ENCODE measurements at places on chromosomes 1 and 21.

DNA sequence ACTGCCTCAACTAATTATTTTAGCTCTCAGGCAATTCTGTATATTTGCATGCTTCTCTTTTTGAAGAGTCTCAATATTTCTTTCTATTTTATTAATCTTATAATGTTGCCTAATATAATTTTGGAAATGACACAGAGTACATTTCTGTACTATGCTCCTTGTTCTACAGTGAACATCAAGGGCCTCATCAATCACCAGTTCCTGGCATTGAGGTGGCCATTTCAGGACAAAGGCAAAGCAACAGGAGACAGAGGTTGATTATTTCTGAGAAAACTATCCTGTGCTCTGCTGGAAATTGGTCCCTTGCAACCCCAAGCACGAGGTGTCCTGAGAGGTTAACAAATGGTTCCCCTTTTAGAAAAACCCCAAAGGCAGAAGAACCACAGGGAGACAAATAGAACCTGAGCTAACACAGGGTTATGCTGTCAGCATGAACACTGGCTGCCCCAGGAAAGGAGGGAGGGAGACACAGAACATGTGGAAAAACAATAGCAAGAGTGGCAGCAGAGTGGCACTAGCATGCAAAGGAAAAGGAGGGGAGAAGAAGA, 63.9 kb upstream of the VAV3 start:
- no peak for DNase-seq

DNA sequence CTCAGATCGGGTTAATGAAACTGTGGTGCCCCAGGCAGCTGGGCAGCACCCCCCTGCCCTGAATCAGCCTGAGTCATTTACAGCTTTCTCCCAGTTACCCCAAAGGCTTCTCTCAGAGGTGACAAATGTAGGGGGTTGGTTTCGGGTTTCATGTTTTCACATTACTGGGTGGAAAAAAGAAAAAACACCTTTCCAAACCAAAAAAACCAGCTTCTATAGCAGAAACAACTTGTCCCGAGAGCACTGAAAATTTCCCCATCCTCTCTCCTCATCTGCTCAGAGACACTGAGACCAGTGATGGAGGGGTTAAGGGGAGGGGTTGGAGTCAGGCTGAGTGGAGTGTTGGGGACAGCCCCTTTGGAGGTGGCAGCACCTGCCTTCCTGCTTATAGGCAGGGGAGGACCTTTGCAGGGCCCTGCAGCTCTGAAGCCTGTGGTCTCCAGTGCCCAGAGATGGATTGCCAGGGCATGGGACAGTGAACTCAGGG, 15.6 kb downstream of the UTP11 start:
- no peak for DNase-seq

- DNase-seq, result no peak
Observed at GRCh38 chr1:11417162-11417561, 61.8 kb upstream of the DISP3 start.

- DNase-seq, result no peak
Observed at GRCh38 chr1:6909401-6909800, 124.1 kb downstream of the CAMTA1 start.

DNA sequence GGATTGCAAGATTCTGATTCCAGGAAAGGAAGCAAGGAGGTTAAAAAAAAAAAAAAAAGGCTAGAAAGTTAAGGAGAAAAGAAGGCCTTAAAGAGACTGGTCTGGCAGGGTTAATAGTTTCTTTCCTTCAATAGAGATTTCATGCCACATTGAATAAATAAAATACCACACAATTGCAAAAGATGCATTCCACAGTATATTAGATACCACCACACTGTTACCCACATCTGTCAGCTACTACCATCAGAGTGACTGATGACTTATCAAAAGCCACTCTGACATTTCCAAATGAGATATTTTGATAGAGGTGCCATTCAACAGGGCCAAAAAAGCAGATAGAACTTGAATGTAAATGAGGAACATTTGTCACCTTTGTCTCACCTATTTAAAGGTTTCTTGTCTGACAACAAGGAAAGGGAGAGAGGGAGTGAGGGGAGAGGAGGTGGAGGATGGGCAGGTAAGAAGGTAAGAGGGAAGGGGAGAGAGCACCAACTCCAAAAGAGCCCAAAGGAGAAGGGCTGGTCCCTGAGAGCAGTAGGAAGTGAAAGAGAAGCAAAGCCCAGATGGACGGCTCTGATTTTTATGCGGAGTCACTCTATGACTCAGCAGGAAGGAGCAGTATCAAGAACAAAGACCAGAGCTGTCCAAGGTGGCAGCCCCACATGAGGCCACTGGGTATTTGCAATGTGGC, 38.3 kb downstream of the LRRN2 start:
- DNase-seq, result no peak

DNA sequence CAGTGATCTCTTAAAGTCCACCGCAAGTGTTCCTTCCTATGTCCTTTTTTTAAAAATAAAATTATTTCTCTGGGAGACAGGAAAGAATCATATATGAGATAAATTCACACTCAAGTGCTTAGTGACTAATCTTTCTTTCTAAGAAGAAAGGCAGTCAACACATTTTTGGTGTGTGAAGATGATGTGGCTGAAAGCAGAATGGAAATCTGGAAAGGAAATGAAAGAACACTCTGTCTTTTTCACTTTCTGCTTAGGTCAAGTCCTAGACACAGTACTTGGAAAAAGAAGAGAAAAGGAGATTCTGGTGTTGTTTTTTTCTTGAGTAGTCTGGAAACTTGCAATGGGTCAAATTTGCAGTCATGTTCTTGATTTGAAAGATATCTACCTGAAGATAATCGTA, 45.5 kb upstream of the PRRX1 start:
- DNase-seq, result no peak

GRCh38 chr1:176795929-176796328, 333.0 kb downstream of the PAPPA2 start:
- DNase-seq, result no peak

- DNase-seq, result no peak
Observed at GRCh38 chr1:47617381-47618221, 179.8 kb downstream of the FOXD2 start.

DNA sequence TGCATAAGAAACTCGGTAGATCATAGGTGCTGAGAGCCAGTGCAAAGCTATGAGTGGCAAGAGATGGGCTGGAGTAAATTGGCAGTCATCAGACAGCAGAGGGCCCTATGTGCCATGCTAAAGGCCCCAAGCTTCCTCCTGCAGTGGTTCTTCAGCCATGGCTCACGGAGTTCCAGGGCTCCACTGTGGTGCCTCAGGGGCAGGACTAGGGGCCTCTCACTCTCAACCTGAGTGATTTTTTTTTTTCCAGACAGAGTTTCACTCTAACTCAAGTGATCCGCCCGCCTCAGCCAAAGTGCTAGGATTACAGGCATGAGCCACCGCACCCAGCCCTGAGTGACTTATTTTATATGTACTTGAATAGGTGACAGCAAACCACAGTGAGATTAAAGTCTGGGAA, 10.4 kb upstream of the GJA8 start:
- DNase-seq, result no peak

DNA sequence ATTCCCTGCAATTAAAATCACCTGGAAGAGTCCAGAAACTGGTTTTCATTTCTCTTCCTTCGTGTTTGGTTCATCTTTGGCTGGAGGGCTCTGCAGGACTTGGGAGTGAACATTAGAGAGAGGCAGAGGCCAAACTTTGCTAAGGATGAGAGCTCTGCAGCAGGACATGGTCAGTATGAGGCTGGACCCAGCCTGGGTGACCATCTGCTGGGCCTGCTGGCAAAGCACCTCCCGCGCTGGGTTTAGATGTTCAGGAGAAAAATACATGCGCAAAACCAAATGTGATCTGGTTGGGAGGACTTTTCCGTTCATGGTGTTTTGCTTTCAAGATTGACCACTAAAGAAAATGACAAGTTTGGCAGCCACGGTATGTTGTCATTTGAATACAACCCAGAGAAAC, 15.9 kb downstream of the KAZN start:
- DNase-seq, result no peak

GRCh38 chr1:165119086-165119485, 237.4 kb downstream of the LMX1A start:
- no peak for DNase-seq

- no peak for DNase-seq
Observed at GRCh38 chr1:98342566-98342965, 319.0 kb upstream of the SNX7 start.

DNA sequence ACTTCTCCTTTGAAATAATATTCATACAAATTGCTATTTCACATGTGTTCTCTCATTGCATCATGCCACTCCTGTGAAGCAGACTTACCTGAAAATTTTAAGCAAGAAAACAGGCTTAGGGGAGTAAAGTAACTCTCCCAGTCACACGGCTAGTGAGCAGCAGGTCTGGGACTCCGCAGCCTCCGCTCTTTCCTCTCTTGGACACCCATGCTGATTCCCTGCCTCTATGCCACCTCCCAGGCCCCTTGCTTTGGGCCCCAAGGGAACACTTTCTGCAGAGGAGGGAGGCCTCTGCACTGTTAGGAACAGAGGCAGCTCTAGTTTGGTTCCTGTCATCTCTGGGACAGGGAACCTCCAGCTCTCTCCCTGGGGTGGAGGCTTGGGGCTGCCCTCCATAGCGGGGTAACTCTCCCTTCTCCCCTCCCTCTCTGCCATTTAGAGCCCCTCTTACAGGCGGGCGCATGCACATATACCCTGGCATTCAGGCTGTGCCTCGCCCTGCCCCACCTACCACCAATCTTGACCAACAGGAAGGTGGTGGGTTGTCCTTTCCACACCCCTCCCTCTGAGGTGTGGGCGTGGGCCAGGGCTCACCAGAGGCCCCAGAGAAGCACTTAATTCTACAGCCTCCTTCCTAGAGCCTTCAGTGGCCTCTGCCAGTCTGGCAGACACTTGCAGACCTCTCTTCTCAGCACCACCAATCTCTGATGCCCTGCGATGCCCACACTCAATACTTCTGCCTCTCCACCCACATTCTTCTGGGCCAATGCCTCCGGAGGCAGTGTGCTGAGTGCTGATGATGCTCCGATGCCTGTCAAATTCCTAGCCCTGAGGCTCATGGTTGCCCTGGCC, at the start of gene RXFP4:
RXFP4 (plus strand) TSS at position 646 of the 852 bp plus-strand sequence; CDS start at position 718, 72 bp downstream.
- no peak for DNase-seq

- no peak for DNase-seq
Observed at GRCh38 chr21:28144089-28144488, 848.6 kb downstream of the LTN1 start.

GRCh38 chr1:70034403-70034802, 171.0 kb downstream of the LRRC40 start:
- no peak for DNase-seq

- no peak for DNase-seq
Observed at GRCh38 chr1:202009326-202010179, 834 bp upstream of the ELF3 start.

DNA sequence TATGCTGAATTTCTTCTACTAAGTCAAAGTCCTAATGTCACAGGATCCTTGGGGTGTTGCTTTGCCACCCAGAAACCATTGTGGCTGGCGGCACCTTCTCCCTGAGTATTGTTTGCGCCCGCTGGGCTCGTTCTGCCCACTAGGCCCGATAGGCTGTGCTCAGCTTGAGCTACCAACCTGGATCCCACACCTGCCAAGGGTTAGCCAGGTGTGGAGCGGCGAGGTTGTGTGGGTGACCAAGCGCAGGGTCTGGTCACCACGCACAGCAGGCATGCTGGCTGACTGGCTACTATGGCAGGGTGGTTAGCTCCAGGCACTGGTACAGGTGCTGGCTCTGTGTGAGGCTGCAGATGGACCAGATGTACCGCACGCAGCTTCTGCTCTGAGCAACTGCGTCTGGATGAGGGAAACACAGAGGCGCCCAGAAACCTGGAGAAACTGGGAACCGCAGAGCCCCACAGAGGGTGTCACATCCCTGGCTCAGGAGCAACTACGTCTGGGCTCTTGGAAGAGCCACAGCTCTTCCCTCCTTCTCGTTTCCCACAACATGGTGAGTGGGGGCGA, 50.3 kb upstream of the SCYL3 start:
- no peak for DNase-seq

DNA sequence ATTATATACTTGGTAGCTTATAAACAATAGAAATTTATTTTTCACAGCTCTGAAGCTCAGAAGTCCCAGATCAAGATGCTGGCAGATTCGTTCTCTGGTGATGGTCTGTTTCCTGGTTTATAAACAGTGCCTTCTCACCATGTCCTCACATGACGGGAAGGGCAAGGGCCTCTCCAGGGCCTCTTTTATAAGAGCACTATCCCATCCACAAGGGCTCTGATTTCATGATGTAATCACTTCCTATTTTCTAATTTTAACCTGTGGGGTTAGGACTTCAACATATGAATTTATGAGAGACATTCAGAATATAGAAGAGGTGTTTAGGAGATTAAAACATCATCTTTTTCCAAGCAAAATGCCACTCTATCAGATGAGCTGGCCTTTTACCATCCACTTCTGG, 32.1 kb upstream of the PLPPR4 start:
- no peak for DNase-seq
